ENCODE measurements at places on chromosomes 16 and 17.
A peak's percentile ranks its signal among the peaks of the same experiment; 100 is the strongest.

GRCh38 chr17:81229666-81229920 lies 6.8 kb upstream of the CEP131 start:
- DNase-seq, result no peak

GRCh38 chr17:7025245-7025644 lies 2.4 kb downstream of the BCL6B start:
- no peak for DNase-seq

DNA sequence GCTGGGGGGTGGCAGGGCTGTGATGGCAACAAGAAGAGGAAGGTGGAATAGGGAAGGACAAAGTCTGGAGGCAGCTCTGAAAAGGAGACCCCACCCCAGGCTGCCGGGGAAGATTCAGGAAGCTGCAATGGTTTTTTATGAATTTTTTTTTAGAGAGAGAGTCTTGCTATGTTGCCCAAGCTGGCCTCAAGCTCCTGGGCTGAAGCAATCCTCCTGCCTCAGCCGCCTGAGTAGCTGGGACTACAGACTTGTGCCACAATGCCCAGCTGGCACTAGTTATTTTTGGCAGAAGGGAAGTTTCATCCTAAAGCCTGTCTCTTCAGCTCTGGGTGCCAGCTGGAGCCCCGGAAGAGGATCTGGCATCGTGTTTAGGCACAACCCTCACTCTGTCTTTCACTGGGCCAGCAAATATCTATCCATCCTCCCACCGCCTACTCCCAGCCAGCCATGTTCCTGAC lies 1.3 kb upstream of the CES3 start:
- DNase-seq, result no peak

- no peak for DNase-seq
Measured at GRCh38 chr17:61420745-61421398, 21.2 kb downstream of the TBX2 start.

- peak; percentile 89 for DNase-seq
Measured at GRCh38 chr17:31508288-31509094, 117.0 kb downstream of the RAB11FIP4 start.

DNA sequence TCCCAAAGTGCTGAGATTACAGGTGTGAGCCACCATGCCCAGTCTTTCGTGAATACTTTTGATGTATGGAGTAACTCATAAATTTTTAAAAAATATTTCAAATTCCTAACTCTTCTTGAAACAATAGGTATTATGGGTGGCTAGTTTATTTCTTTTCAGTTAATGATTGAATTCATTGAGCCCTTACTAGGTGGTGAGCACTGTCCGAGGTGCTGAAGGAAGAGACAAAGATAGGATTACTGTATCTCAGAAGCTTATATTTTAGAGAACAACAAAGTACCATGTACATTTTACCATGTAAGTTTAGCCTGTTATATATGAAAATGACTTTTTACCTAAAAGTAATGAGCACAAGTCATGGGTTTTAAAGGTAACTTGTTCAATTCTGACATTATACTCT lies 418.3 kb downstream of the NPIPA7 start:
- DNase-seq, result peak; percentile 22

GRCh38 chr16:81551151-81551808 lies 106.7 kb downstream of the CMIP start:
- DNase-seq, result no peak

DNA sequence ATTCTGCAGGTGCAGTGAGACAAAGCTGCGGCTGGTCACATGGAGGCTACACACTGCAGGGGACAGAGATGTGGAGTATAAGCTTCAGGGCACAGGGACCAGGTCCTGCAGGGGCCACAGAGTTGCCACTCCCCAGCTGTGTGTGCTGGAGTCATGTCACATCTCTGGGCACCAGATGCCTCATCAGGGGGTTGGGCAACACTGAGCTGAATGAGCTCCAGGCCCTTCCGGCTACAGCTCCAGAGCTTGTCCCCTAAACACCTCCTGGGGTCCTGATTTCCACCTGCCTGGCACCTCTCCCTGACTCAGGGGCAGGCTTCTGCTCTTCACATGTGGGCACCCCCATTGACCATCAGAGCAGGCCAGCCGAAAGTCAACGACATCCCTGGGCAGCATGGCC lies 32.5 kb downstream of the SPHK1 start:
- DNase-seq, result no peak

DNA sequence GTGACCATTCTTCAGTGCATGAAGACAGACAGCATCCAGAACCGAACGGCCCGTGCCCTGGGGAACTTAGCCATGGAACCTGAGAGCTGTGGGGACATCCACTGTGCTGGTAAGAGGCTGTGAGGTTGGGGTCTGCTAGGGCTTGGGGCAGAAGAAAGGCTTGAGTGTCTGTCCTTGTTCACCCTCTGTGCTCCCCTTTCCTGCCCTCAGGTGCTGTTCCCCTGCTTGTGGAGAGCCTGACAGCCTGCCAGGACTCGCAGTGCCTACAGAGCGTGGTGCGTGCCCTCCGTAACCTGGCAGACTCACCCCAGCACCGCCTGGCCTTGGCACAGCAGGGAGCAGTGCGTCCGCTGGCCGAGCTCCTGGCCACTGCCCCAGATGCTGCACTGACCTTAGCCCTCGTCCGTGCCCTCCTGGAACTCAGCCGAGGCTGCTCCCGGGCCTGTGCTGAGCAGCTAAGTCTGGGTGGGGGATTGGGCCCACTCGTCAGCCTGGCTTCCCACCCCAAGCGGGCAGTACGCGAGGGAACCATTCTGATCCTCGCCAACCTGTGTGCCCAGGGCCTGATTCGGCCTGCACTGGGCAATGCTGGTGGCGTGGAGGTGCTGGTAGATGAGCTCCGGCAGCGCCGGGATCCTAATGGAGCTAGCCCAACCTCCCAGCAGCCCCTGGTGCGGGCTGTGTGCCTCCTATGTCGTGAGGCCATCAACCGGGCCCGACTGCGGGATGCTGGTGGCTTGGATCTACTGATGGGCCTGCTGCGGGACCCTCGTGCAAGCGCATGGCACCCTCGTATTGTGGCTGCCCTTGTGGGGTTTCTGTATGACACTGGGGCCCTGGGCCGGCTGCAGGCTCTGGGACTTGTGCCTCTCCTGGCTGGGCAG lies 2.9 kb downstream of the ARMC5 start:
- no peak for DNase-seq

DNA sequence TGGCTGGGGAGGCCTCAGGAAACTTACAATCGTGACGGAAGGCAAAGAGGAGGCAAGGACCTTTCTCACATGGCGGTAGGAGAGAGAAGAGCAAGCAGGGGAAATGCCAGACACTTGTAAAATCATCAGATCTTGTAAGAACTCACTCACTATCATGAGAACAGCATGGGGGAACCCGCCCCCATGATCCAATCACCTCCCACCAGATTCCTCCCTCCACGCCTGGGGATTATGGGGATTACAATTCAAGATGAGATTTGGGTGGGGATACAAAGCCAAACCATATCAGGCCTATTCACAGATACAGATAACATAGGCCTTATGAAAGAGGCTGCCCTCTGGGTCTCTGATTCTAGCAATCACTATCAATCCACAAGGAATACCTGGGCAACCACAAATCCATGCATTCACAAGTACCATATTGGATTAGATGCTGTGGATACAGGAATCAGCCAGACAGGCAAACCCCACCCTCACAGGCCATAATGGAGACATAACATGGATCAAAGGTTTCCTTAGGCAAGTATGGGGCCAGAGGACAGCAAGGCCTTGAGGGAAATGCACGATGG lies 284.9 kb downstream of the SOX9 start:
- no peak for DNase-seq

DNA sequence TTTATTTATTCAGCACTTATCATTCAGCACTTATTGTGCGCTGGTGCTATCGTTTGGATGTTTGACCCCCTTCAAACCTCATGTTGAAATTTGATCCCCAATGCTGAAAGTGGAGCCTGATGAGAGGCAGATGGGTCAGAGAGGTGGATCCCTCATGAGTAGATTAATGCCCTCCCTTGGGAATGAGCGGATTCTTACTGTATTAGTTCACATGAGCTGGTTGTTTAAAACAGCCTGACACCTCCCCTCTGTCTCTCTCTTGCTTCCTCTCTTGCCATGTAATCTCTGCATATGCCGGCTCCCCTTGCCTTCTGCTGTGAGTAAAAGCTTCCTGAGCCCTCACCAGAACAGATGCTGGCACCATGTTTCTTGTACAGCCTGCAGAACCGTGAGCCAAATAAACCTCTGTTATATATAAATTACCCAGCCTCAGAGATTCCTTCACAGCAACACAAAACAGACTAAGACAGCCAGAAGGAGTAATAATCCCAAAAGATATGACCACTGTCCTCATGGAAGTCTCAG lies 111.1 kb downstream of the CACNG3 start:
- DNase-seq, result no peak

- DNase-seq, result no peak
Measured at GRCh38 chr16:79691007-79691406, 90.5 kb upstream of the MAF start.

- DNase-seq, result no peak
Measured at GRCh38 chr17:5201011-5201410, 9.3 kb upstream of the ZNF594 start.

DNA sequence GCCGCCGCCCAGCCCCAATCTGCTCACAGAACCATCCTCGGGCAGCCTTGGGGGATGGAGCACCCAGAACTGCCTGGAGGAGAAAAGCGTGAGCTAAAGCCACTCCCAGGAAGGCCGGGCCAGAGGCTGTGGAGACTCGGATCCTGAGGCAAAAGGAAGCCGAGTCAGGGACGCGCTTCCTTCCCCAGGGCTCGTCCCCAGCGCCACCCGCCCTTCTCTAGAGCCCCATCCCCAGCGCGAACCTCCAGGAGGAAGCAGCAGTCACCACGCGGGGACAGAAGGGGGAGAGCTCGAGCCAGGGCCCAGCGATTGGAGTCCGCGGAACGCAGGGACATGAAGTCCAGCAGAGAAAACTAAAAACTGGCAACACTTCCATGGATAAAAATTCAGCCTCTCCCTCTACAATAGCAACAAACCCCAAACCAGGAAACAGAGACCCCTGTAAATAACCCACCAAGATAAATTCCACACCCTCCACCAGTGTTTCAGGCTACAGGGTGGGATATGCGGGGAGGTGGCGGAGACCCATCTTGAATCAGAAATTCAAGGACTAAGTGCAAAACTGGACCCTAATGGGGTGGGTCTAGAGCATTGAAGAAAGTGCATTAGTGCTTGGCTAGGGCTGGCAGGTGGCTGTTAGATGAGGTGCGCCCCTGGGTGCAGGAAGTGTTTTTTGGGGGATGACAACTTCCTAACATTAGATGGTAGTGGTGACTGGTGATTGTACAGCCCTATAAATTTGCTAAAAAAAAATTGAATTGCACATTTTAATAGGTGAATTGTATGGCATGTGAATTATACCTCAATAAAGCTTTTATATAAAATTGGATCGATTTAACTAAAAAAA lies 116.1 kb upstream of the METRNL start:
- DNase-seq, result peak; percentile 62

GRCh38 chr16:25108054-25108453 lies 3.5 kb upstream of the LCMT1 start:
- DNase-seq, result peak; percentile 71

GRCh38 chr17:16211590-16211989 lies 3.7 kb downstream of the NCOR1 start:
- no peak for DNase-seq

DNA sequence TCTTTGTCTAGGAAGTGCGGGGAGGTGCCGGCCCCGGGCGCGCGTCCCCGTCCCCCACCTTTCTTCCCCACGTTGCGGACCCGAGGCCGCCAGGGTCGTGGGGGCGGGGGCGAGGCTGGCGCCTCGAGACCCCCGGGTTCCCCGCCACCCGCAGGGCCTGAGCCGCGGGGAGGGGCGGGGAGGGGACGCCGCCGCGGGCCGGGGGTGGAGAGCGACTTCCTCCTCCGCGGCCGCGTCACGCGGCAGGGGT lies 1.8 kb upstream of the ACTG1 start:
- DNase-seq, result no peak

DNA sequence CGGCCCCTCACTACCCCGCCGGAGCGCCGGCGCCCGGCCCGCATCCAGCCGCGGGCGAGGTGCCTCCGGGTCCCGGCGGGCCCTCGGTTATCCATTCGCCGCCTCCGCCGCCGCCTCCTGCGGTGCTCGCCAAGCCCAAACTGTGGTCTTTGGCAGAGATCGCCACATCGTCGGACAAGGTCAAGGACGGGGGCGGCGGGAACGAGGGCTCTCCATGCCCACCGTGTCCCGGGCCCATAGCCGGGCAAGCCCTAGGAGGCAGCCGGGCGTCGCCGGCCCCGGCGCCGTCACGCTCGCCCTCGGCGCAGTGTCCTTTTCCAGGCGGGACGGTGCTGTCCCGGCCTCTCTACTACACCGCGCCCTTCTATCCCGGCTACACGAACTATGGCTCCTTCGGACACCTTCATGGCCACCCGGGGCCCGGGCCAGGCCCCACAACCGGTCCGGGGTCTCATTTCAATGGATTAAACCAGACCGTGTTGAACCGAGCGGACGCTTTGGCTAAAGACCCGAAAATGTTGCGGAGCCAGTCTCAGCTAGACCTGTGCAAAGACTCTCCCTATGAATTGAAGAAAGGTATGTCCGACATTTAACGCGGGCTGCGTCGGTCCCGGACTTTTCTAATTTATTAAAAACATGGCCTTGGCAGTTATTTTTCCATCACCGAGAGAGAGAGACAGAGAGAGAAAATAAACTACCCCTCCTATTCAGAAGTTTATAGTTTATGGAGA lies 2.8 kb downstream of the IRX5 start:
- DNase-seq, result no peak

- DNase-seq, result no peak
Measured at GRCh38 chr17:65182233-65182632, 45.1 kb downstream of the RGS9 start.

GRCh38 chr17:2563543-2563942 lies 29.9 kb upstream of the PAFAH1B1 start:
- DNase-seq, result no peak

DNA sequence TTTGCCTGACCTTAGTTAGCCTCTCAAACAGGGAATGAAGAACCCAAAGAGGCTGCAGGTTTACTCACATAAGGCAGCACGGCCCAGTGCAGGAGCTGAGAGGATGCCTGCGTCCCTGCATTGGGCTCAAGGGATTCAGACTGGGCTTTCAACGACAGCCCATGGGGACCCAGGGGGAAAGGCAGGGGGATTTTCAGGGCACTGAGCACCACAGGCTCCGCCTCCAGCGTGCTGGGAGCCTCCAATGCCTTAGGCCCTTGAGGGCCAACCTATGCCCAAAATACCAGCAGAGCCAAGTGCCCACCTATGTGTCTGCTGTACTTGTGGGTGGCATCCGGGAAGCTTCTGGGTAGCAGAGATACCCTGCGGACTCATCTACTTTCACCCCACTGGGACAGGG lies 22.3 kb downstream of the DCAKD start:
- DNase-seq, result no peak

GRCh38 chr16:86410081-86410480 lies 100.2 kb upstream of the FOXF1 start:
- no peak for DNase-seq

DNA sequence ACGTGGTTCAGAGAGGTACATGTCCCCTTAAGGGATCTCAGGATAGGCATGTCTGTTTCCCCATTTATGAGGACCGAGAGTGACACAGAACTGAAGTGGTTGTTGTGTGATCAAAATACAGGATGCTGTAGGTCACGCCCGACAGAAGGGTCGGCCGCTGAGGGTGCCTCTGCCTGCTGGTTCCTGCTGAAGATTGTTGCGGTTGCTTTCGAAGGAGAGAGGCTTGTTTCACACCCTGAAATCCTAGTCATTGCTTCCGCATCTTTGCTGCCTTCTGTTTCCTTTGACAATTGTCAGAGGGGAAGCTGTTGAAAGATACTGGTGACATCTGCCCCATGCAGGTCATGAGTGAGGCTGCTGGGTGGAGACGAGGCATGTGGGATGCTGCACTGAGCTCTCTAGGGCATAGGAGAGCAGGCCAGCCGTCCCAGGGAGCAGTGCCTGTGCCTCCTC lies 3.8 kb upstream of the NAT9 start:
- peak; percentile 88 for DNase-seq

GRCh38 chr17:63772801-63773271 lies 561 bp downstream of the CCDC47 start:
- DNase-seq, result peak; percentile 21

Measured in activated CD8-positive, alpha-beta T cell treated with anti-CD3 and anti-CD28 coated beads, Interleukin-2, amount 10 ng/mL, durations not matched to agents 7 days and 5 days (primary cell).